Activated CD8-positive, alpha-beta T cell treated with anti-CD3 and anti-CD28 coated beads, Interleukin-2, amount 10 ng/mL, durations not matched to agents 7 days and 5 days (primary cell): ENCODE measurements at places on chromosomes 11 and 22.

- DNase-seq: no peak
Measured at GRCh38 chr11:119157063-119157462, 8.2 kb downstream of the ABCG4 start.

DNA sequence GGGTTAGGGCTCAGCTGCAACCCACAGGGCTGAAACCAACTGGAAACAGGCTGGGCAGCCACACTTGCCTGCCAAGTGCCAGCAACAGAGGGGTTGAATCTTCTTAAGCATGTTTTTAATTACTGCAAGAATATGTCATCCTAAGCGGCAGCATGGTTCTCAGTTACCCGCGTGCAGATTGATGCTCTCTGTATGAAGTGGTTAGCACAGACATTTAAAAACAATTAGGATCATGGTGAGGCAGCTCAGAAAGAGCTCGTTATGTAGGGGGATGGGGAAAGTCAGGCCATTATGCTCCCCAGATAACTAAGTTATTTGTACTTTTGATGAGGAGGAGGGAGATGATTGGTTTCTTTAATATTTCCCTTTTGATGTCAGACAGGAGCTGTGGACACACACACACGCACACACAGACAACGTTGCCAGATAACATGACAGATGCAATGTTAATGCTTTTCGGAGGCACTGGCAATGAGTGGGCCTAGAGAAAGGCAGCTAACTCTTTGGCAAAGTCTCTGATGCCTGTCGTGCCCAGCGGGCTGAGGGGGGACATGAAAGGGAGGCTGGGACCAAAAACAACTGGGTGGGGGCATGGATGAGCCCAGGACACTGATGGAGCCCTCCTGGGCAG is 389.7 kb downstream of the NXPE2 start:
- no peak for DNase-seq

DNA sequence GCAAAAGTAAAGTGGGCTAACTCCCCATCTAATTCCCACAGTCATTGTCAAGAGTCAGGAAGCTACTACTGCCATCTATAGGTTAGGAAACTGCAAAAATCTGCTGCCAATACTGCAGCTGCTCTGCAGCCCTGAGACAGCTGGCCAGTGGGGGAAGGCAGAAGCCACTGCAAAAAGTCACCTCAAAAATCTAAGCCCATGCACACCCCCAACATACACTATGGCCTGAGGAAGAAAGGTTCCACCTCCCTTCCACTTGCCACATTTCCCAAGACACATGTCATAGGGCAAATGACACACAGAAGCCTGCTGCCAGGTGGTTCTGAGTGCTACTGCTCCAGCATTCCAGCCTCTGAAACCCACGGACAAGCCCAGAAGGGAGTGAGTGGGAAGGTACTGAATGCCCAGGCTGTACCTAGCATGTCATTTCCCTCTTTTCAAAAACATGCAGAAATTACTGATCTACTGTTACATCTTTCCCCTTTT is 36.9 kb downstream of the DGCR2 start:
- DNase-seq: no peak

DNA sequence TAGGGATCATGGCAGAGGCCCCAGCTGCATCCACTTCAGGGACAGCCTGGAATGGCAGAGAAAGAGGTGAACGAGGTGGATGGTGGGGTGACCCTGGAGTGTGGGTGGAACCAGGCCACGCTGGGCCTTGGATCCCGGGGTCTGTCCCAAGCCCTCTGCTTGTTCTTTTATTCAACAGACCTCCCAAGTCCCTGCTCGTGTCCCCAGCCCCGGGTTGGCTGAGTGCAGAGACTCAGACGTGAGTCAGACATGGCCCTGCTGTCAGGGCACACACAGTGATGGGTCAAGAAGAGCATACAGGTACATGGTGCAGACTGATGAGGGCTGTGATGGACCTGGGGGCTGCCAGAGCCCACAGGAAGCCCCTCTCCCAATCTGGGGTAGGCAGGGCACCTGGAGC is 6.6 kb downstream of the ARHGAP8 start:
- DNase-seq: no peak

DNA sequence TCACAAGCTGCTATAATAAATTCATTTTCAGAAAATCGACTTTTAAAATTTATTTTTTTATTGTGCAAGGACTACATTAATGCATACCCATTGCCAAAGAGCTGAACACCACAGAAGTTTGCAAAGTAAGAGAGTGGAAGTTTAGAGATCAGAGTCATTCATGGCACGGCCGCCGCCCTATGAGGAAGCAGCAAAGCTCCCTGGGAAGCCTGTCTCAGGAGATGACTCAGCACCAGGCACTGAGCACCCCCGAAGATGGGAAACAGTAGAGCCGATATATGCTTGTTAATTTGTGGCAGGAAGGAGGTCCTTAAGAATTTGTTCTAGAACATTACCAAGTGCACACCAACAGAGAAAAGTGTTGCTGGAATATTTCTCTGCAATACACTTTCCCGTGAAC is 693.7 kb downstream of the OPCML start:
- no peak for DNase-seq

- DNase-seq: no peak
Measured at GRCh38 chr11:108966206-108966605, 301.3 kb downstream of the DDX10 start.

DNA sequence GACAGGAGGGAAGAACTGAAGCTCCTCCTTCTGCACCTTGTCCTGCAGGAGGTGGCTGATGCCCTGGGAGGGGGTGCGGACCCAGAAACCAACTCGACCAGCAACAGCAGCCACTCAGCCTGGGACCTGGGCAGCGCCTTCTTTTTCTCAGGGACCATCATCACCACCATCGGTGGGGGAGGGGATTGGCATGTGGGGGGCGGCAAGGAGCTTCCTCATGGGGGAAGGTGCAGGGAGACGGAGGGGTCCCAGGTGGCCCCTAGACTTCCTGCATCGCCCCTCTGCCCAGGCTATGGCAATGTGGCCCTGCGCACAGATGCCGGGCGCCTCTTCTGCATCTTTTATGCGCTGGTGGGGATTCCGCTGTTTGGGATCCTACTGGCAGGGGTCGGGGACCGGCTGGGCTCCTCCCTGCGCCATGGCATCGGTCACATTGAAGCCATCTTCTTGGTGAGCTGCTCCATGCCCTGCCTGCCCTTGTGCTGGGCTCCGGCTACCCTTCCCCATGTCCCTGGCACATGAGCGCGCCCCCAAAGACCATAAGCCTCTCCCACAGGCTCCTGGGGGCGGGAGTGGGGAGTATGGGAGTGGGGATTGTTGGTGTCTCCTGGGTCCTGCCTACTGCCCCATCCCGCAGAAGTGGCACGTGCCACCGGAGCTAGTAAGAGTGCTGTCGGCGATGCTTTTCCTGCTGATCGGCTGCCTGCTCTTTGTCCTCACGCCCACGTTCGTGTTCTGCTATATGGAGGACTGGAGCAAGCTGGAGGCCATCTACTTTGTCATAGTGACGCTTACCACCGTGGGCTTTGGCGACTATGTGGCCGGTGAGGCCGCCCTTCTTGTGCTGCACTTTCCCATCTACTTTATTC is 3.1 kb upstream of the CATSPERZ start:
- no peak for DNase-seq

- DNase-seq: no peak
Measured at GRCh38 chr11:129747071-129747470, 68.6 kb upstream of the TMEM45B start.

DNA sequence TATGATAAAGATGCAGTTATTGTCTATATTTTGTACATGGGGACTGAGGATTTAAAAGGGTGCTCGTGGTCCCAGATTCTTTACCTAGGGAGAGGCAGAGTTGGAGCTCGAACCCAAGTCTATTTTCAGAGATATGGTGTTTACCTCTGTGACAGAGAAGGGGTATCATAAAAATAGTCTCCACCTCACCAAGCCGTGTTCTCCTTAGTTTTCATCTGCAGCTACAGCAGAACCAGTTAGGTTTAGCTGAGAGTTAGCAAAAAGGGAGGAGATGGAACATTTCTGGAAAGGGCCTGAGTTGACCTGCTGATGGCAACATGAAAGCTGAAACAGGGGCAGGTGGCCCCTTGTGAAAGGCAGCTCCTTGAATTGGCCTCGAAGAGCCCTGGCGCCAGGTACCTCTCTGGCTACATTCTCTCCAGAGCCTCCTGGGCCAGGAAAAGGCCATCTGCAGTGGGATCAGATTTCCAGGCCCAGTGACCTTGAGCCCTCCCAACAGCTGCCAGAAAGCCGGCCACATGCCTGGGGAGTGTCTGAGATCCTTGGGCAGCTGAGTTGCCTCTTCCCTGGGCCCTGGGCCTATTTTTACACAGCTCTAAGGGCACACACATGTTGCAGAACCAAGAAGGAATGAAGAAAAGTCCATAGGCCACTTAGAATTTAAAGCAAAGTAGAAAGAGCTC is 136.6 kb downstream of the NAV2 start:
- no peak for DNase-seq

DNA sequence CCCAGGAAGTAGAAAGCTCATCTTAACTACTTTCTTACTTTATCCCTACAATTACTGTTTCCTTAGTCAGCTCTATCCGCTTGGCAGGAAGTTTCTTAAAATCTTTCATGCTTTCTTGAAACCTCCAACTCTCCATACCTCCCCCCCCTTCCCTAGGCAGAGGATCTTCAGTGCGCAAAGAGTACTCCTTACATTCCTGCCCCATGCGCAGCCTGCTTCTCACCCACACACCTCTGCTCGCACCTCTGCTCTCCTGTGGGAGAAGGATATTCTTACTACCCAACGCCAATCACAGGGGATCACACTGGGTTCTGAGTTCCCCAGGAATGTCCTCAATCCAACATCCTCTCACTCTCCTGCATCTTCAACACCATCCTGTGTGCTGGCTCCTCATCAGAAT is 12.3 kb downstream of the TCF20 start:
- DNase-seq: no peak

DNA sequence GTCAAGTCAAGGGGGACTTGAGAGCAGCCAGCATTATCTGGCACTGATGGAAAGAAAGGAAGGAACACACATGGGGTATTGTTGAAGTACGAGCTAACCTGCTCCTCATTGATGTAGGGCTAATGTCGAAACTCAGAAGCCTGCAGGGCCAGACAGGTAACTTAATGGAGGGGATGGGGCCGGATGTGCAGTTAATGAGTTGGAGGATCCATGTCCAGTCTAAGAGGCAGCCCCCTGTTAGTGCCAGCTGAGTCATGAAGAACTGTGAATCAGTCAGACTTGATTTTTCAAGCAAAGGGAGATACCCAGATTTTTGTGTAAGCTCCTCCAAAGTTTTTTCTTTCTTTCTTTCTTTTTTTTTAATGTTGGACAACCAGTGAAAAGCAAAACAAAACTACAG is 65.6 kb downstream of the CECR2 start:
- no peak for DNase-seq
